HCEC 1CT (cell line): ENCODE measurements at places on chromosomes 11 and 22.

DNA sequence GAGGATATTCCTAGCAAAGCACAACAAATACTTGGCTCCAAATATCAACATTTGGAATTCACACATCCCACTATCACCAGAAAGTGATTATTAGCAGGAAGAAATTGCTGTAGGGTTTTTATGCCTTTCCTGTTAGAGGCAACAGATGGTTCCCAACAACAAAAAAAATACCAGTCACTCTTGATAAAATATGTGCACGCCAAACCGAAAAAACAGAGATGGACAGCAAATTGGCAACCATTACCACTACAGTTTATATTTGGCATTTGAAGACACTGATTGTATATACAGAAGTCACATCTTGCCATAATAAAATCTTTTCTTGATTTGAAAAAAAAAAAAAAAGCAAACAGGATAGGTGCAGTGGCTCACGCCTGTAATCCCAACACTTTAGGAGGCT is 78.2 kb downstream of the TMPRSS5 start:
- no peak for DNase-seq

DNA sequence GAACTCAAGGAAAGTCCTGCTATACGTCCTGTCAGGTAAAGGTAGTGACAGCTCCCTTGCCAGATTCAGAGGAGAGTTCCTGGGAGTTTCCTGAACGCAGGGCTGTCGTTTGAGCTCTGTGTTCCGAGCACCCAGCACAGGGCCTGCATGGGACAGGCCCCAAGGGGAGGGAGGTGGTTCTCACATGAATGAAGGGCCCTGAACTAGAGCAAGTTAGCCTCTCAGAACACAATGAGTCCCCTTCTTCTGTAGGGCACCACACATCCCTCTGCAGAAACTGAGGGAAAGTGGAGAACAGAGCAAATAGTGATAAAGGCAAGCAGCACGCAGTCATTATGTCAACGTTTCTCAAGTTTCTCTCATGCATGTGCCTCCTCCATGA is 35.3 kb downstream of the NEU3 start:
- DNase-seq, result no peak

DNA sequence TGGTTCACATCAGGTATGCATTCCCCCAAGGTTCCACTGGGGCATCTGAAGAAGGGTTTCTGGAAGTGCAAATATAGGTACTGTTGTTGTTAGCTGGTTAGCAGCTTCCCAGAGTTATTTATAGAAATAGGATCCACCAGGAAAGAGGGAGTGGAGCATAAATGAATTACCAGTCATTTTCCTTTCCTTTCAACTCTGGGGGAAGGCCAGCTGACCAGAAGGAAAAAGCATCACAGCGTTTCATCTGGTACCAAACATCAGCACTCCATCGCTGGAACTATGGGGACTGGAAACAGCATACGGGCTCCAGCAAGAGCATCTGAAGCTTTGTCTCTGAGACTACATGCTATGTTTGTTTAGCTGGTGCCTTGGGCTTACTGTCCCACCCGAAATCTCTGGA is 378.2 kb upstream of the NARS2 start:
- no peak for DNase-seq

DNA sequence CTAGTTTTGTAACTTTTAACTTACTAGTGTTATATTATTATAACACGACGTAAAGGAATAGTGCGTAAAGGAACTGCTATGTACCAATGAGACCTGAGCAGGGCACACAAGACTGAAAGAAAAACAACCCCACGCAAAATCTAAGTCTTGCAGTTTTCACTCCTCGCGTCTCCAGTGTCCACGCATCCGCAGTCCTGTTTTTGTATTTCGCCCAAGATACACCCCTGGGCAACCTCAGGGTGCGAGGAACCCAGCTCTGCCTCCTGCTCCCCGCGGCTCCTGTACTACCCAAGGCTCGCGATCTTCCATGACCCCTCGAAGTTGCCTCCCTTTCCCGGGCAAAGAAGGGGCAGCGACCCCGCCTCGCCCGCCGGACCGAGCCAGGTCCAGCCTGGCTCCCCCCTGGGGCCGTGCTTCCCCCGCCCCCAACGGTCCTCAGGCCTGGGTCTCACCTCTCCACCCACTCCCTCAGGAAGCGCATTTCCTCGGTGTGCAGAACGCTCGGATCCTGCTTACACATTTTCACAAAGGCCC is 393 bp downstream of the ST13 start:
- peak; percentile 19 for DNase-seq

GRCh38 chr22:21020802-21021429 is 6.0 kb downstream of the P2RX6 start:
- DNase-seq, result no peak

- DNase-seq, result no peak
Observed at GRCh38 chr11:61002598-61002997, 31.1 kb downstream of the CD6 start.

DNA sequence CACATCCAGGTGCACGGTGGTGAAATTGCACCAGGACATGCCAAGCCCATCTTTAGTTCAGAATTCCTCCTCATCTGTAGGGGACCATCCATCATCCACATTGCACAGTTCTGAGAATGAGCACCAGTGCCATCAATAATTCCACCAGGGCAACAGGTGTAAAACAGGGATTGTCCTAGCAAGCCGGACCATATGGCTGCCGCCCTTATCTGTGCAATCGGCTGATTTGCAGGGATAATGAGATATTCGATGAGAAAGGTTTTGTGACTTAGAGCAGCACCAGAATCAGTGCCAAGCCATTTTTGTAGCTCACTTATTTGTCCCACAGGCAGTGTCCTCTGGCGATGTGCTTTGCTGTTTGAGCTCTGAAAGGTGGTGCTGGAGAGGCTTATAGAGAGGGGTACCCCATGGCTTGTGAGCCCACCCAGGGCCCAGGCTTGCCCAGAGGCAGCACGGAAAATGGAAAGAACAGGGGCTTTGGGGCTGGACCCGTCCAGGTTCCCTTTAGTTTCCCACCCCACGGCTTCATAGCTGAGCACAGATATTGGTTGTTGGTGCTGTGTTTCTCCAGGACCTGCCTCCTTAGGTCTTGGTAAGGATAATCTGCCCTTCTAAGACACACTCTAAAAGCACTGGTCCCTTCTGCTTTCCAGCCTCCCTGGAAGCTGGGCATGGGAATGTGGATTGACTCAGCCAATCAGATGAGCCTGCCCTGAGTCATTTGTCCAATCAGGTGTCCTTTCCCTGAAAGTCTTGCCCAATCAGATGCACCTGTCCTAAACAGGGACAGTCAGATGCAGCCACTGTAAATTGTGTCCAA is 84.0 kb upstream of the SHANK2 start:
- DNase-seq, result no peak

DNA sequence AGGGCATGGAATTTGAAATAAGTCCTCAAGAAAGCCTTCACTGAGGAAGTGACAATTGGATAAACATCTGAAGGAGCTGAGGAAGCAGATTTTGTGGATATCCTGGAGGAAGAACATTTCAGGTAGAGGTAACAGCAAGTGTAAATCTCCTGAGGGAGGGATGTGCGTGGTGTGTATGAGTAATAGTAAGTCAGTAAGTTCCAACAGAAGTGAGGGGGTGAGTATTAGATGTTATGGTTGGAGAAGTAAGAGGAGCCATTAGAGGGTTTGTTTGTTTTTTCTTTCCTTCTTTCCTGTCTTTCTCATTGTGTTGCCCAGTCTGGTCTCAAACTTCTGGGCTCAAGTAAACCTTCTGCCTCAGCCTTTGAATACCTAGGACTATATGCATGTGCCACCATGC is 29.0 kb downstream of the ANKRD42 start:
- no peak for DNase-seq

DNA sequence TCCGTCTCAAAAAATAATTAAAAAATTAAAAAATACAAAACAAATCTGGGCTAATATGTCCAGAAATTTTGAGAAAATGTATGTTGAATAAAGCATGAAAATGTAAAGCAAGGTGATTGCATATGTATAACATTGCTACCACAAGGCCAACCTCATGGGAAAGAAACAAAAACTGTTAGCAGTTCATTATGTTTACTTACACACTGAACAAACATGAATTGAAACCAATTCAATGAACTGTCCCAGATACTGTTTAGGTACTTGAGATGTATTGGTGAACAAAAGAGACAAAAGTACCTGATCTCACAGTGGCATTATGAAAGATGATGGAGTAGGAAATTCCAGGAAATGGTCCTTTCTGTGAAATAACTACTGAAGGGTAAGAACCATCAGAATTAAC is 43.8 kb upstream of the IGLL5 start:
- no peak for DNase-seq

- no peak for DNase-seq
Observed at GRCh38 chr11:112925516-112926310, 35.5 kb upstream of the NCAM1 start.

GRCh38 chr11:37946155-37946766 is 1348.2 kb upstream of the RAG2 start:
- no peak for DNase-seq

GRCh38 chr11:123034597-123034996 is 27.3 kb downstream of the HSPA8 start:
- no peak for DNase-seq

DNA sequence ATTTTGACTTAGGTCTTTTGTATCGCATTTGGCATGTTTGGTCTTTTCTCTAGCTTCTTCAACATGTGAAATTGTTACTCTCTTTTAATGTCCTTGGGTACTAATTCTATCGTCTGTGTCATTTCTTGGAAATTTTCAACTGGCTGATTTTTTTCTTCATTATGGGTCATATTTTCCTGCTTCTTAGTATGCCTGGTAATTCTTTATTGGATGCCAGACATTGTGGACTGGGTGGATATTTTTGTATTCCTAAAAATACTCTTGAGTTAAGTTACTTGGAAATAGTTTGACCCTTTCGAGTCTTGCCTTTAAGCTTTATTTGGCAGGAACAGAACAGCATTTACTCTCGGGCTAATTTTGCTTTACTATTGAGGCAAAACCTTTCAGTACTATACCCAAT is 140.1 kb downstream of the ETS1 start:
- DNase-seq, result no peak

DNA sequence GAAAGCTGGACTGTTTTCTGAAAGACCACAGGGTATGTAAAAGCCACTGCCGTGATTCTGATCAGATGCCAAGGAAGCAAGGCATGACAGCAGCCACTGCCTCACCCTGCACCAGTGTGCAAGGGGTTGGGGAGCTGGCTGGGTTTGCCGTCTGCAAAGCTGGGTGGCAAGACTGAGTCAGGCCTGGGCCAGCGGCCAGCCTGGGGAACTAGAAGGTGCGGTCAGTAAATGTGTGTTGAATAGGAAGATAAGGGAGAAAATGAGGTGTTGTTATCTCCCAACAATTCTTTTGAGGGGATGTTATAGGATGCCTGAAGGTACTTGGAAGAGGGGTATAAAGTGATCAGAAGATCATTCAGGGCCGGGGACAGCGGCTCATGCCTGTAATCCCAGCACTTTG is 8.0 kb downstream of the VSTM5 start:
- DNase-seq, result peak; percentile 45

DNA sequence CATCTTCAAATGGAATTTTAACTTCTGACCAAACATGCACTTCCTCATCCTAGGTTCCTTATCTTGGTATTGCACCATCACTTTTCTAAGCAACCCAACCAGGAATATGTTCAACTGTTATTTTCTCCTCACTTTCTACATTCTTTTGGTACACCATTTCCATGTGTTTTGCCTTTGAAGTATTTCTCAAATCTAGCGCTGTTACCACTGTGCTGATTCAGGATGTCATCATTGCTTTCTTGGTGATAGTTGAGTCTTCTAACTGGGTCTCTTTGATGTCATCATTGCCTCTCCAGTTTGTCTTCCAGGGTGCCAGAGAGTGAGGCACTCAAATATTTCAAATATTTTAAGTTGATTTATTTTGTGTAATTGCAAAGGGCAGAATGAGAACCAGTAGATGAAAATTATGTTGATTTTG is 47.5 kb downstream of the HORMAD2 start:
- peak; percentile 44 for DNase-seq

- DNase-seq, result no peak
Observed at GRCh38 chr11:34613552-34614056, 7.3 kb upstream of the EHF start.

- DNase-seq, result peak; percentile 66
Observed at GRCh38 chr11:27757953-27758352, 57.7 kb upstream of the BDNF start.

DNA sequence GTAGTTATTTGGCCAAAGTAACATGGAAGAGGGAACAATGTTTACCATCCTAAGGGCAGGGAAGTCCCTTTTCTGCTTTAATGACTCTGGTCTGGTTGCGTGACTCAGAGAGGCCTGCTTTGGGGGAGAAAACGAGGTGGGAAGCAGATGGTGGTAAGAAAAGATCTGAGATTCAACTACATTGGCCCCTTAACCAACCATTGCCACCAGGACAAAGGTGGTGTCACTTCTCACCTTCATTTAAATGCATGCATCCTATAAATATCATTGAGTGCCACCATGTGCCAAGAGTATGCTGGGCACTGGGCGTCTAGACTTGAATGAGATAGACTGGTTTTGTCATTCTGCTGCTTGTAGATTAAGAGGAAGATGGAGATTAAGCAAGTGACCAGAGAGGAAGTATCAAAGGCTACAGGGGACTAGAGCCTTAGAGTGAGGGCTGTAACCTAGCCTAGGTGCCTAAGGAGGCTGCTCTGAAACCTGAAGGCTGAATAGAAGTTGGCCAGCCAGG is 3.6 kb upstream of the SORL1 start:
- DNase-seq, result no peak

DNA sequence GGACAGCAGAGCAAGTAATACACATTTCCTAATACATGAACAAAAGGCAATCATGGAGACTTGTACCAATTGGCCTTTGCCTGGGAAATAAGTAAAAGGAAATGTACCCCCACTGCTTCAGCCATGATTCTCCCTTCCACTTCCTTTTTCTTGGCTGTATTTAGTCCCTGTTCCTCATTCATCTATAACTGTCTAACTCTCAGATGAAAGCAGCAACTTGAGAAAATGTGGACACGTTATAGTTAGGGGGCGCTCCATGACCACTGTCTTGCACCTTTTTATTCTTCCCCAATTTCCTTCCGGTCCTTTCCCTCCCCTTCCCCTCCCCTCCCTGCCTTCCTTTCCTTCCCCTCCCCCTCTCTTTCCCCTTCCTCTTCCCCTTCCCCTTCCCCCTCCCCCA is 61.3 kb upstream of the BARX2 start:
- DNase-seq, result no peak

DNA sequence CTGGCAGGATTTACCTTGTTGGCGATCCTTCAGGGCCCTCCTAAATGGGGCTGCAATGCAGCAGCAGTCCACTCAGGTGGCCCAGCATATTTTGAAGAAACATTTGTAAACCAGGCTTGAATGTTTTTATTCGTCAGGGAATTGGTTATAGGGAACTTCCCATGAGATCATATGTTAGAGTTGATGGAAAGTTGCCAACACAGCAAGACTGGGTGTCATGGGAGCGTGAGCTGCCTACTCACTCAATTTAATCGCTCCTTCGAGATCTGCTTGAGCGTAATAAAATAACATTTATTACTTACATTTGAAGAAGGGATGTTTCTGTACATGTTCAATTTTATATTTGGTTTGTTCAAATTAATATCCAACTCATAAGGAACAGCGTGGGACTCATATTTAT is 19.4 kb downstream of the OR2AT4 start:
- no peak for DNase-seq

GRCh38 chr11:11975201-11976092 is 33.0 kb downstream of the DKK3 start:
- no peak for DNase-seq

GRCh38 chr11:128548649-128549255 is 38.6 kb downstream of the ETS1 start:
- DNase-seq, result peak; percentile 52

- DNase-seq, result no peak
Observed at GRCh38 chr22:23242473-23243001, 62.2 kb downstream of the BCR start.

- peak; percentile 78 for DNase-seq
Observed at GRCh38 chr11:126115816-126116331, 53.2 kb upstream of the CDON start.

- DNase-seq, result peak; percentile 57
Observed at GRCh38 chr11:109304159-109304558, 117.8 kb upstream of the C11orf87 start.
